ENCODE measurements at places on chromosomes 4 and X.

DNA sequence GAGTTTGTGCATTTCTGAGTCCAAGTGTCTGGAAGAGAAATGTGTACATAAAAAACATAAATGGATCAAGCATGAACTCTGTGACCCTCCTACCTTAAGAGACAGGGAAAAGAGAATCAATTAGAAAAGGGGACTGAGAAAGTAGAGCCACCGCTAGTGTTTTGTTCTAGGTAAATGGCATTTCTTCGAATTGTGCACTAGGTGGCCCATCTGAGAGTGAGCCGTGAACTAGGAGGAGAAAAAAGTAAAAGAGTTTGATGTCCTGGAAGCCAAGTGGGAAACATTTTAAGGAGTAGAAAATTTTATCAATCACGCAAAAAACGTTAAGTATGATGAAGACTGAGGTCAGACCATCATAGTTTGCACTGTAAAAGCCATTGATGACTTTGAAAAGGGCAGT, 55.1 kb downstream of the NAF1 start:
- no peak for DNase-seq

DNA sequence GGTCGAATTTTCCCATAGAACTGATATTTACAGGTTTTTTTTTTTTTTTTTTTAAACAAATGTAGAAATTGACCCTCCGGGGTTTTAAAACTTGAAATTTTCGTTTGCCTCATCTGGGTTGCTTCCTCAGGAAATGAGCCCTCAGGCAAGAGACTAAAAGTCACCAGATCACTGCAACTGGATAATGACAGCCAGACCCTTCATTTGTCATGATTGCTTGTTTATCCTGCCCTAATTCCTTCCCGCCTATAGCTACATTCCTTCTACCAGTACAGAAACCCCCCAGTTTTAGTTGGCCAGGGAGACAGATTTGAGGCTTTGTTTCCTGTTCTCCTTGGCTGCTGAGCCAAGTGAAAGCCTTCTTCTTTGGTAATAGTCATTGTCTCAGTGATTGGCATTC, 44.0 kb upstream of the IGFBP7 start:
- DNase-seq, result no peak

- DNase-seq, result no peak
These were observed 40.5 kb upstream of the FAM120C start for GRCh38 chrX:54223581-54223980.

DNA sequence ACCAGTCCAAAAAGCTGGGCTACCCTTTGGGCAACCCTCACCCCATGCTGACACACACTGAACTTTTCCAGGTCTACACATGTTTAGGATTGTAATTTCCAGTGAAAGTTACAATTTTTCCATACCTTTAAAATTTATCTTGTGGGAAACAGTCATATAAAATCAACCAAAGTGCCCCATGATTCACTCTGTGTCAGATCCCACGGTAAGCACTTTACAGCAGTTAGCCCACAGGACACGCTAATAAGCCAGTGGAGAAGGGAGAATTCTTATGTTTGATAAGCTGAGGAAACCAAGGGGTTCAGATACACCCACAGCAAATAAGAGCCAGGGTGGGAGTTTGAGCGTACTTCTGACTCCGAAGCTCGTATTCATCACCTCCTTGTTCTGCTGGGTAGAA, 72.4 kb upstream of the TBL1X start:
- no peak for DNase-seq

DNA sequence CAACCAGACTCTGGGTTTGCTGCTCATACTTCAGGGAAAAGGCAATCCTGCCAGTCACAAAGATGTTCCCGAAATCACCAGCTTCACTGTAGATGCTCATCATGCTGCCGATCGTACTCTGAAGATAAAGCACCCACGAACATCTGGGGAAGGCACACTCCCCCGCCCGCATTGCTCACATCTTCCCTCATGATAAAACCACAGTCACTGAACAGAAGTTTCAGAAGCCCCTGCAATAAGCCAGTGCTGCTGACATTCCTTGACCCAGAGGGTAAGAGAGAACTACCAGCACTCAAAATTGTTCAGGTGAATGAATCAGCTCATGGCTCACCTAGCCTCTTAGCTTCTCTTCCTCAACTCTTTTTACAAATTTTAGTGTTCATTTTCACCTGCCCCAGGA, 43.1 kb downstream of the SRPX2 start:
- no peak for DNase-seq

- no peak for DNase-seq
These were observed 213.9 kb upstream of the KCNIP4 start for GRCh38 chr4:22162454-22162853.
